ENCODE measurements at places on chromosomes 11 and 22.

DNA sequence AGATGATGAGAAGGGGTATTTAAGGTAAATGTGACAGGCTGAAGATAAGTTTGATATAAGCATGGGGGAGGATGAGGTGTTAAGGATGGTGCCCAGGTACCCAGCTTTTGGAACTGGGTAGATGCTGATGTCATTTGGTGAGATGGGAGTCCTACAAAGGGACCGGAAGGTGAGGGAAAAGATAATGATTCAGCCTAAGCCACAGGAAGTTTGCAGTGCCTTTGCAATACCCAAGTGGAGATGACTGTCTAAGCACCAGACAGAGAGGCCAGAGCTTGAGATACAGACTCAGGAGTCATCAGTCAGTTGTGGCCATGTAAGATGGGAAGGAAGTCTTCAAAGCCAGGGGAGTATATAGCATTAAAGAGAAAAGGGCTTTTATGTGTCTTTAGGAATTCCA is 30.0 kb upstream of the SMCO4 start:
- no peak for DNase-seq

- DNase-seq, result no peak
Measured at GRCh38 chr11:109088086-109088485, 333.9 kb upstream of the C11orf87 start.

DNA sequence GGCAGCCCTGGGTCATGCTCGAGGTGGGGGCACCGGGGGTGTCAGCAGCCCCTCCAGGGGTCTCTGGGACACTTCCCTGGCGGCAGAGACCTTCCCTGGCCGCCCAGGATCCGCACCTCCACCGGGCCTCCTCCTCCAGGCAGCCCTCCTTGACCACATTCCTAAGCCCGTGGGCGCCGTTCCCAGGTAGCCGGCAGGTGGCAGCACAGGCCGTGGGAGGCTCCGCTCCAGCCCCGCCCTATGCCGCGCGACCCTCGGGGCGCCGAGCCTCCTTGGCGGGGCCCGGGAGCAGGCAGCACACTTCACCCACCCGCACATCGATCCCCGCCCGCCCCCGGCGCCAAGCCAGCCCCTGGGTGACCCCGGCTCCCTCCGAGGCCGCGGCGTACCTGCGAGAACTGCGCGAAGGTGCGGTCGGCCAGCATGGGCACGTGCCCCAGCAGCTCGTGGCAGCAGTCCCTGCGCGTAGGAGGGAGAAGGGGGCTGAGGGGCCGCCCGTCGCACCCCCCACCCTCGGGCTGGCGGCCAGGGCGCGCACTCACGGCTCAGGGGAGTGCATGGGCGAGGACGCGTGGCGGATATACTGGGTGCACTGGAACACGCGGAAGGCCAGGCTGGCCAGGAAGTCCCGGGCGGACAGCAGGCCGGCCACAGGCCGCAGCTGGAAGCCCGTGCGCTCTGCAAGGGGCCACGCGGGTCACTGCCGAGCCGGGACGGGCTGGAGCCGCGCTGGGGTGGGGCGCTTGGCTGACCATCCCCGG is 5.3 kb upstream of the INS start:
- DNase-seq, result no peak

DNA sequence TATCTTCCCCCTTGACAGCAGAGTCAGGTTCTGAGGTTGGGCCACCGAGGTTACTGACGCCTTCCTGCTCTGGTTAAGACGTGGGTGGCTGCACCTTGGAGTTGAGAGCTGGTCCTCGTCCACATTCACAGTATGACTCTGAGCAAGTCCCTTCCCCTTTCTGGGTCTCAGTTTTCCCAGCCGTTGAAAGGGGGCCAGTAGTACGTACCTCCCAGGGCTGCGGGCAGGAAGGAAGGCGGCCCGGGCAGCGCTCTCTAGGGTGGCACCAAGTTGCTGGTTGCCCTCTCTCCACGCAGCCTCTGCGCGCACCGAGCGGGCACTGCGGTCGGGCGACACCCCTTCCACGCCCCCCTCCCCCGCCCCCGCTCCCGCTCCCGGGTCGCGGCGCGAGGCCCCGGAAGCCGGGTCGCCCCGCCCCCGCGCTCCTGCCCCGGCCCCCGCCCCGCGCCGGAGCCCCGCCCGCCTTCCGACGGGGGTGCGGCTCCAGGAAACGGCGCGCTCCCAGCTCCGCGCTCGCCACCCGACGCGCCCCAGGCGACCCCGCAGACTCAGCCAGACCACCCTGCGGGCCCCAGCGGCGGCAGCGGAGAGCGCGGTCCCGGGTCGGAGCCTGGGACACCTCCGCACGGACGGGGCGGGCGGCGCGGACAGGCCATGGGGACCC is at the start of gene EHBP1L1:
Gene EHBP1L1, plus strand, starts transcription at position 486 of the 664 bp plus-strand sequence. CDS start 250 bp downstream, outside the sequence.
- peak; percentile 87 for DNase-seq

DNA sequence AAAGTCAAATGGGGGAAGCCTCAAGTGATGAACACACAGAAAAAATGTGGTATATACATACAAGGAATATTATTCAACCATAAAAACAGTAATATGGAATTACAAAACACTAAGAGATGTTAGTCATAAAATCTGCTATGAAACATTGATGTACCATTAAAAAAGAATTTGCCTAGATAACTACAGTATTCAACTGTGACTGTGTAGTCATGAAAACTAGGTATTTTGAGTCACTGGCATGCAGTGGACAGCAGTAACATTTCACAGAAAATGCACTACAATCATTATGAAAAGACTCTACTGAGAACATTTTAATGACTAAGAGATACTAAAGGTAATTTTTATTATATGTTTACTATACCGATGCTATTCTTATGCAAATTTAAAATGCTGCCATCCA is 11.7 kb downstream of the ZNF195 start:
- DNase-seq, result no peak

DNA sequence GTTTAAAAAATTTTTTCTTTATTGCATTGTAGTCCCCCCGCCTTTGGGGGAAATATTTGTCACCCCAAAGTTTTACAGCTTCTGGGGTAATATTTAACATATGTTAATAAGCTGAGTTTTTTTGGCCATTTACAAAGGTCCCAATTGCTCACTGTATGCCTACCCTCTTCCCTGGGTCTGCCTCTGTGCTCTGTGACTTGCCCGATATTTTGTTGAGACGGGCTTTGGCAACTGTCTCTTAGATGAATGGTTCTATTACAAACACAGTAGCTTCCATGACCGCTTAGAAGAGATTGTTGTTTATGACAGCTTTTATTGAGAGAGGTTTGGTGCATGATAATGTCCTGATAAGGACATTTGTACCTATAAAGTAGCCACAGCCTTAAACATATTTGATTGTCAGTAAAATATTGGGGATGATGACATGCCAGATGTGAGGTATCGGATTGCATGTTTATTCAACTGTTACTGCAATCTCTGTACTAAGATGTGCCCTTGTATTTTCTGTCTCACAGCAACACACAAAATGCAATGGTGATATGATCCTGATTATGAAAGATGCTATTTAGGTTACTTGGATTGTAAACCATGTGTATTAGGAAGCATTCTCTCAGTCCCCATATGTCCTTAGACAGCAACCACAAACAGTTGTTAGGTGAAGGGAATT is 103.1 kb downstream of the TEAD1 start:
- DNase-seq, result no peak

- no peak for DNase-seq
Measured at GRCh38 chr11:43542750-43543712, 137.5 kb upstream of the HSD17B12 start.

GRCh38 chr11:120714438-120714837 is 202.9 kb downstream of the GRIK4 start:
- DNase-seq, result no peak

- no peak for DNase-seq
Measured at GRCh38 chr22:30104501-30105156, 24.4 kb downstream of the HORMAD2 start.
